ENCODE measurements at places on chromosomes 13 and 19.

DNA sequence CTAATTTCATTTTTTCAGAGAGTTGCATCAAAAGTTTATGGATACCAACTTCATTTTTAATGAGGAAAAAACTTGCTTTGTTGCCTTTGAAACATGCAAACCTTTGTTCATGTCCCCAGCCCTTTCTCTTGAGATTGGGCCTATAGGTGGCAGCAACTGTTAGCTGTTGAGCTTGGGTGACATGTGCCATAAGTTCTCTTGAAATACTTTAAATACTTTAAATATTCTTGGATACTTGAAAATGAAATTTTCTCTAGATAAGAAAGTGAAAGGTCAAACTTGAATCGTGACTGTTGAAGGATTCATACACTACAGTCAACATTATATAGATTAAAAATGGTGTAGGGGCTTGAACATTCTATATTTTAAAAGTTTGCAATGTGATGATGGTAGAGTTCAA lies 294.9 kb downstream of the NDFIP2 start:
- DNase-seq: no peak

GRCh38 chr13:67408798-67409197 lies 178.7 kb upstream of the PCDH9 start:
- DNase-seq: no peak

GRCh38 chr13:109123971-109124370 lies 494.6 kb downstream of the MYO16 start:
- no peak for DNase-seq

DNA sequence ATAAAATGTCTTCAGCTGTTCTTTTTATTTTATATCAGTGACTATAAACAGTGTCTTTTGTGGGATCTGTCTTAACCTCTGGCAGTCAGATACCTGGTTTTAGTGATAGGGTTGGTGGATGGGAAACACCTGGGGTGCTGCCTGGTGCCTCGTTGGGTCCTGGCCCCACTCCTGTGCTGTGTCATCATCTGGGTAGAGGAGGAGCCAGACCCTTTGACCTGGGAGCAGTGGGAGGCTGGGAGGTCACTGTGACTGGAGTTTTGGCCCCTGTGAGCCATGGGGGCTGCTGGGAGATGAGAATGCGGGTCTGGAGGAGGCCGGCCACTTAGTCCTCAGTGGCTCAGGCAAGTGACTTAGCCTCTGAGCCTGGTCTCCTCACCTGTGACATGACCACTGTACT lies 29.4 kb downstream of the TDRD12 start:
- DNase-seq: no peak

DNA sequence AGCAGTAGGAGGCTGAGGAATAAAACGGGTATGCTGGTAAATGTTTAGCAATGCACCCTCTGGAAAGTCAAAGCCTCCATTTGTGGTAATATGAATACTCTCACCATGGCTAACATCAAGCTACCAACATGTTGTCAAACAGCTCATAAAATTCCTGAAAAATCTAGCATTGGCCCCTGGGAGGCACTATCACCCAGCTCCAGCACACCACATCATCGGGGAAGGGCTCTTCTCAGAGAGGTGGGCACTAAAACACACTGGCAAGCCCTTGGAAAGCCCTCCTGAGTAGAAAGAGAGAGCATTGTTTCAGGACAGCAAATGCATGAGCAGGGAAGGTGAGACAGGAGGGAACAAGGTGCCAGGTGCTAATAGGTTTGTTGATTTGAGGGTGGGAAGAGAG lies 53.9 kb upstream of the FLT1 start:
- DNase-seq: no peak

GRCh38 chr19:10226376-10227025 lies 4.6 kb downstream of the S1PR2 start:
- DNase-seq: peak; percentile 95

DNA sequence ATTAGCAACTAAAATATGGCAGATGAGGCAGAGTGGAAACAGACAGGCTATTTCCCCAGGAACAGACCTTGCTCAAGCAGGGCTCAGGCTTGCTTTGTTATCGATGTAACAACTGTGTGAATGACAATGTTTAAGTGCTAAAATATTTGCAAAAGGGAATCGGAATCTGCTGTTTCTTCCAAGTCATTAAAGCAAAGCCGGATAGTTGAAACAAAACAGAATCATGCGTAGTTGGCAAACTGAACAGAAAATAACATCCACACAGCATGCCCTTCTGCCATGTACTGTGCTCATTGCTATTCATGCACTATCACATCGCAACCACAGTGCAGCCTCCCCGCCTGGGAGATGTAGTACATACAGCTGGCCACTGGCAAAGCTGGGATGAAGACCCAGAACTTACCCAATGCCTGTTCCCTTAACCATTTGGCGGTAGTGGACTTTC lies 799.1 kb downstream of the DIAPH3 start:
- no peak for DNase-seq

GRCh38 chr13:99610702-99611289 lies 109.5 kb downstream of the TM9SF2 start:
- DNase-seq: no peak

DNA sequence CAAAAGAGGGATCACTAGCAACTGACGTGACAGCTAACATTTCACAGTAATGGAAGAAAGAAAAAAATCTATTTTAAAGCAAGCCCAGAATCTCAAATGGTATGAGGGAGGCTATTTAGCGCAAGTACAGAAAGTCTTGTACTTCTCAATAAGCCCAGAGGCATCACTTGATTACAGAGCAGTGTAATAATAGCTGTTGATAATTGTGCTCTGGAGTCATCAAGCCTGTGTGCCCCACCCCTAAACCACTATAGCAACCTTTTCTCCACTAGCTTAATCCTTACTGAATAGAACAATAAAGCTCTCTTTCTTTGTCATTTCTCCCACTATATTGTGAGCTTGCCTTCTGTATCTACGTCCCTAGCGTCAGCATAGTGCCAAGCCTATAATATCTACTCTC lies 56.6 kb downstream of the FREM2 start:
- no peak for DNase-seq

GRCh38 chr19:1220976-1221903 lies 15.7 kb downstream of the STK11 start:
- peak; percentile 75 for DNase-seq

- DNase-seq: no peak
Observed at GRCh38 chr13:102172406-102172805, 229.4 kb downstream of the FGF14 start.

DNA sequence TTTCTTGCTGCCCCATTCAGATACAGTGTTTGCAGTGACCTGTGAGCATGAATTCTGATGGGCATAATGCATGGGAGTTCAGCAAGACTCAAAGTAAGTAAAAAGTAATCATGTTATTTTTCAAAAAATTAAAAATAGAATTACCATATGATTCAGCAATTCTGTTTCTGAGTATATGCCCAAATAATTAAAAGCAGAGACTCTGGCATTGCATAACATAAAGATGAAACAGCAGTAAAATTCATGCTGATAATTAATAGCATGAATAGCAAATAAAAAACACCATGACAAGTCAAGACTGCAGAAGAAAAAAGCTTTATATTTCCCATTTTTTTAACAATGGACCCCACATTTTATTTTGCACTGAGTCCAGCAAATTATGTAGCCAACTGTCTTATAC lies 21.3 kb downstream of the RNF6 start:
- no peak for DNase-seq
